ENCODE measurements at places on chromosomes 5 and 9. TPM values are rescaled to one million over a fixed set of nuclear protein-coding genes. Genes with fewer than 3 reads are reported as not detected.
A peak's percentile ranks its signal among the peaks of the same experiment; 100 is the strongest.

DNA sequence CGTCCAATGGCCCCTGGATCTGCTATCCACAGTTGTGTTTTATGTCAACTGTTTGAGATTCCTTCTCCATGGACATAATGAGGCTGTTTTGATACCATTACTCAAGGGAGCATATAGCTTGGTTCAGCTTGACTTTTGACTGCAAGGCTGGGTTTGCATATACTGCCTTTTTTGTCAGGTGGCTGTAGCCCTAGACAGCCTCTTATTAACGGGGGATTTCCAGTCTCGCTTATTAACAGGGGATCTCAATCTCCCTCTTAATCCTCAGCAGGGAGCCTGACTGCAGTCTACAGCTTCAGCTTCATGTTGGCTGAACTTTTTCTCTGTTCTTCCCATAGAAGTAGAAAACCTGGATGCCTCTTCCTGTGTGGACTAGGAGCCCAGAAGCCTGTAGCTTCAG lies 73.7 kb upstream of the TNC start:
- H3K27me3 ChIP-seq: peaks cover 3% of the 10 kb centered on the region
- no peaks in the 10 kb centered on the region for H3K36me3 ChIP-seq
- H3K4me1 ChIP-seq: no peaks in the 10 kb centered on the region

GRCh38 chr5:17978954-17979353 lies 344.7 kb downstream of the TAF11L14 start:
- H3K27me3 ChIP-seq: no peaks in the 10 kb centered on the region
- H3K4me1 ChIP-seq: no peaks in the 10 kb centered on the region
- H3K36me3 ChIP-seq: no peaks in the 10 kb centered on the region
- DNase-seq: no peak
- H3K27ac ChIP-seq: no peak overlapping the region
- no peak overlapping the region for H3K4me3 ChIP-seq

DNA sequence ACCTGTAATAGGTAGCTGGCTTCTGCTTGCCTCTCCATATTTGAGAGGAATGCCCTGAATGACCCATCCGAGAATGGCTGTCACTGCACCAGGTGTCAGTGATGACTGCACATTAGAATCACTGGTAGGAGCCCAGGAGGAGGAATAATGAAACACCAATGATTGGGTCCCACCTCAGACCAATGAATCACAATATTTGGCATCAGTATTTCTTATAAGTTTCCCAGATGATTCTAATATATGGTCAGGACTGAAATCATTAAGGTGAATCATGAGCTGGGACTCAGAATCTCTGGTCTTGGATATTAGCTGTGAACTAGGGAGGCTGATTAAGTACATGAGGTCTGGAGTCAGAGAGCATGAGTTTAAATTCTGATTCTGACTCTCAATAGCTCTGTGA lies 23.4 kb downstream of the ARSB start:
- DNase-seq: no peak
- H3K4me1 ChIP-seq: no peaks in the 10 kb centered on the region
- no peak overlapping the region for H3K27ac ChIP-seq
- H3K4me3 ChIP-seq: no peak overlapping the region
- H3K27me3 ChIP-seq: no peaks in the 10 kb centered on the region

DELE1 gene
- 89.7 TPM for total RNA-seq

PCDHB6 gene
- not detected for total RNA-seq

DNA sequence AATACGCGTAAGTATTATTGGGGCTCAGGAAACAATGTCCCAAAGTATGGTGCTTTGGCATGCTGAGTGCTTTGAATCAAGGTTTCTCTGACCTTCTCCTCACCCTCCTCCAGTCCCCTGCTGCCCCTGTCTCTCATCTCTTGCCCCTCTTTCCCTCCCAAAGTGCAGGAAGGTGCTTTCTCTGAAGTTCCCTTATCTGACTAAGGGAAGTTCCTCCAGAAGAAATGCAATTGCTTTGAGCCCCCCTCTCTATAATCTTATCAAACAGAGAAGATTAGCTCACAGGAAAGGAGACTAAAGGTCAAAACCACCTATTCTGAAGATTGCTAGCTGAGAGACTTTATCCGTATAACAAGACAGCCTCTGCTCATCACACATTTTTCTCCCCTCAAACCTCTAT lies 288.1 kb downstream of the ARL15 start:
- H3K4me3 ChIP-seq: no peak overlapping the region
- H3K4me1 ChIP-seq: peaks cover 15% of the 10 kb centered on the region
- no peak for DNase-seq
- no peaks in the 10 kb centered on the region for H3K36me3 ChIP-seq
- no peaks in the 10 kb centered on the region for H3K27me3 ChIP-seq

GPR150 gene
- 1.4 TPM for total RNA-seq

DNA sequence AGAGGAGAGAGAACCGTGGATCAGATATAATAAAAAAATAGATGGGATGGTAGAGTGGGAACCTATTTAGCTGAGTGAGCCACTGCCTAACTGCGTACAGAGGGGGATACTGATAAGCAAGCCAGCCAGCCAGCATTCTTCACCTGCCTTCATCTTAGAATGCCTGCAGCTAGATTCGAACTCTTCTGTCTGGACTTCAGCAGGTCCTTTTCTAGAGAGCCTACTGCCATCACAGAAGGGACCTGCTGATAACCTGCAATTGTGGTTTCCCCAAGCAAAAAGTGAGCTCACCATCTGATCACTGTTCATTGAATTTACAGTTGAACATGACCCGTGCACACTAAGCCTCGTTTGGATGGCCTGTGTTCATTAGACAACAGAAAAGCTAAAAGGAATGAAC lies 109.4 kb downstream of the CDC42SE2 start:
- no peaks in the 10 kb centered on the region for H3K27me3 ChIP-seq
- H3K4me3 ChIP-seq: no peak overlapping the region
- peaks cover 4% of the 10 kb centered on the region for H3K36me3 ChIP-seq
- peak overlapping the region; percentile 79 for H3K27ac ChIP-seq
- DNase-seq: no peak

CDX1 gene
- not detected for total RNA-seq

- H3K36me3 ChIP-seq: no peaks in the 10 kb centered on the region
- no peak overlapping the region for H3K27ac ChIP-seq
- DNase-seq: no peak
- no peaks in the 10 kb centered on the region for H3K27me3 ChIP-seq
Measured at GRCh38 chr9:105290954-105291353, 46.5 kb downstream of the SLC44A1 start.

- H3K4me1 ChIP-seq: no peaks in the 10 kb centered on the region
- DNase-seq: no peak
- no peak overlapping the region for H3K27ac ChIP-seq
- no peak overlapping the region for H3K4me3 ChIP-seq
- no peaks in the 10 kb centered on the region for H3K36me3 ChIP-seq
Measured at GRCh38 chr9:8648271-8648845, 848.8 kb upstream of the DMAC1 start.

- H3K4me1 ChIP-seq: no peaks in the 10 kb centered on the region
- DNase-seq: peak; percentile 85
- H3K36me3 ChIP-seq: no peaks in the 10 kb centered on the region
- no peak overlapping the region for H3K4me3 ChIP-seq
- no peak overlapping the region for H3K27ac ChIP-seq
Measured at GRCh38 chr9:134449180-134449916, 123.1 kb downstream of the RXRA start.

DNA sequence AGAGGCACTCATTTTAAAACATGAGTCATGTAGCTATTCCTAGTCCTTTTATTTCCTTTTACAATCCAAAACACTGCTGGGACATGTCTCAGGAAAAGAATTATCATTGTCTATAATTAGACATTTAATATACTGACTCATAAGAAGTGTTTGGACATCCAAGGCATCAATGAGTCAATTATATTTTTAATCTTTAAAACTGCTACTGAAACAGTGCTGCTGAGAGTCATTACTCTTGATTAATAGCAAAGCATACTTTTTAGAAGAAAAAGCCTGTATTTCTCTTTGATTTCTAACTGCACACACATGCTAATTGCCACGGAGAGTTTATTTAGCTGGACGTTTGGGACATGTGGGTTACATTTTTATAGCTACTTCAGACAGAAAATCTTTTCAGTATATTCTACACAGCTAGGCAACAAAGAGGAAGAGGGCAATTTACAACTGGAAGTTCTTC lies 1249.0 kb upstream of the CDH18 start:
- DNase-seq: no peak
- no peak overlapping the region for H3K27ac ChIP-seq
- no peaks in the 10 kb centered on the region for H3K27me3 ChIP-seq
- no peaks in the 10 kb centered on the region for H3K36me3 ChIP-seq

DNA sequence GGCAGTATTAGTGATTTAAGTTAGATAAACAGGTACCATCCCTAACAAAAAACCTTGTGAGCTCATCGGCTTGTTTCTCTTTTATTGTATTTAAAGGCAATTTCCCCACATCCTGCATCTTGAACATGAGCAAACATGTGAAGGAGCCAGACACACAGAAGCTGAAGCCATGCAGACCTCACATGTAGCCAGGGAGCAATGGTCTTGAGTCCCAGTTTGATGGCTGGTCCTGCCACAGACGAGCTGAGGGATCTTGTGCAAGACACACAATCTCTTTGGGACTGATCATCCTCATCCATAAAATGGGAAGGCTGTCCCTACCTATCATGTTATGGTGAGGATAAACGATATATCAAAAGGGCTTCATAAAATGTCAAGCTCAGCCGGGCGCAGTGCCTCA lies 29.6 kb upstream of the XPA start:
- H3K36me3 ChIP-seq: no peaks in the 10 kb centered on the region
- H3K4me1 ChIP-seq: no peaks in the 10 kb centered on the region

DNA sequence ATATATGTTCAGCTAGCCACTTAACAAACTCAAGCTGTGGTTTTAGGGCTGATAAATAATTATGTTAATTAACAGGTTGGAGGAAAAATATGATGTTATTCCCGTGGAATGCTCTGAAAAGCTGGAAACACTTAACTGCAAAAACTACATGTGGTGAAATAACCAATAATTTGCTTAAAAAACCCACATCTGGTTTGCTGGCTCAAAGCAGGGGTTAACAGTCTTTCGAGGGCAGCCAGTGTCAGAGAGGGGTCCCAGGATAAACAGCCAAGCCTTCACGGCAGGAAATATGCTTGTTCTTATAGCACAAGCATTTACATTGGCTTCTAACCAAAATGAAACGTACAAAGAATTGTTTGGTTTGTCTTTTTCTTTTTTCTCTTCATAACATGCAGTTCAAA lies 254.0 kb upstream of the GAS1 start:
- H3K27me3 ChIP-seq: peaks cover 7% of the 10 kb centered on the region
- no peak overlapping the region for H3K27ac ChIP-seq
- no peak overlapping the region for H3K4me3 ChIP-seq
- no peaks in the 10 kb centered on the region for H3K4me1 ChIP-seq
- DNase-seq: no peak

DNA sequence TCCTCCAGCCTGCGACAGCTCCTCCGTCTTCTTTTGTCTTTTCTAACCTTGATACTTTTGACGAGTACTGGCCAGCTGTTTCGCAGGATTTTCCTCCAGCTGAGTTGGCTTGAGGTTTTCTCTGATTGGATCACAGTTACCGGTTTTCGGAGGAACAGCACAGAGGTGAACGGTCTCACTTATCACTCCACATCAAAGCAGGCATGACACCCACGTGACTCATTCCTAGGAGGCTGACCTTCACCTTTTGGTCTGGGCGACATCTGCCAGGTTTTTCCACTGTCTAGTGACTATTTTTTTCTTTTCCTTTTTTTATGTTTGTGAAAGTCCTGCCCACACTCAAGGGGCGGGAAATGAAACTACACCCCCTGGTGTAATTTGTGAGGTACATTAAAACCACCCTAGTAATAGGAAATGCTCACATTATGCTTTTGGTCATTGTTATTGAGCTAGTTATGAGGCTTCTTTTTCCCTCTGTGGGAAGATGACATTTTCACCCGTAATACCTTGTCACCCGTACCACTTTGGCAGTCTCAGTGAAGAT lies 319.2 kb downstream of the GADD45G start:
- DNase-seq: no peak
- H3K36me3 ChIP-seq: no peaks in the 10 kb centered on the region
- no peaks in the 10 kb centered on the region for H3K4me1 ChIP-seq
- H3K27ac ChIP-seq: no peak overlapping the region
- H3K27me3 ChIP-seq: peaks cover 34% of the 10 kb centered on the region
- H3K4me3 ChIP-seq: no peak overlapping the region

- no peaks in the 10 kb centered on the region for H3K4me1 ChIP-seq
- peaks cover 5% of the 10 kb centered on the region for H3K27me3 ChIP-seq
Measured at GRCh38 chr5:159593518-159594073, 263.3 kb upstream of the IL12B start.

DNA sequence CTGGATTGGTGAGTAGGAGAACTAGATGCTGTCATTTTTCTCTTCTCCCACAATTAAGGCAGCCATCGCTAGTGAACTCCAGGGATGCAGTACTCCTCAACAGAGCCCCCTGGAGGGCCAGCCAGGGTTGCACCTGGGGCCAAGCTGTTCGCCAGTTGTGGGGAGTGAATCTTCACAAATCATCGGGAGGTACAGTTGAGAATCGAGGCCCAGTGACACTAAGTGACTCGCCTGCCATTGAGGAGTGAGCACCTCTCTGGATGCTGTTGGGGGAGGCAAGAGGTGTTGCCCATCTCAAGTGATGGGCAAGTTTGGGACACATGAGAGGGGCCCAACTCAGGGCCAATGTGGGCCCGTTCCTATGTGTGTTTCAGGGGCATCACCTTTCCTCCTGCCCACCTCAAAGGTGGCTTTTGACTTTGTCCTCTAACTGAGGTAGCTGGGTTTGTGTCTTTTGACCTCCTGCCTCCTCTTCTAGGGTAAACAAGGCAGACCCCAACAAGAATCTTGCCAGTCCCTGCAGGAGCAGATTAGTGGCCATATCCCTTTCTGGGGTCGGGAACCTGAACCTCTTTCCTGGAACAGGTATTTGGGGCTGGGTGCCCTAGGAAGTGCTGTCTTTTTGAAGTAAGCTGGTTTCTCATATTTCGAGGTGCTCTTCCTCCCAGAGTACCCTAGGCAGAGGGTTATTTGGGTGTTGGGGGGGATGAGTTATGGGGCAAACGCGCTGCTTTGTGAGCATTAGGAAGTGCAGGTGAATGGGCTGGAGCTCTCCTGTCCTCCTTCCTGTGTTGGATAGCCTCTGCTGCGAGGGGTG lies 181.2 kb downstream of the MACROH2A1 start:
- no peak overlapping the region for H3K27ac ChIP-seq
- no peaks in the 10 kb centered on the region for H3K36me3 ChIP-seq
- no peaks in the 10 kb centered on the region for H3K4me1 ChIP-seq
- no peak overlapping the region for H3K4me3 ChIP-seq
- no peaks in the 10 kb centered on the region for H3K27me3 ChIP-seq

WDR31 gene
- 1.2 TPM for total RNA-seq

ECM2 gene
- total RNA-seq: not detected
